ENCODE measurements at places on chromosomes 3 and 15.

DNA sequence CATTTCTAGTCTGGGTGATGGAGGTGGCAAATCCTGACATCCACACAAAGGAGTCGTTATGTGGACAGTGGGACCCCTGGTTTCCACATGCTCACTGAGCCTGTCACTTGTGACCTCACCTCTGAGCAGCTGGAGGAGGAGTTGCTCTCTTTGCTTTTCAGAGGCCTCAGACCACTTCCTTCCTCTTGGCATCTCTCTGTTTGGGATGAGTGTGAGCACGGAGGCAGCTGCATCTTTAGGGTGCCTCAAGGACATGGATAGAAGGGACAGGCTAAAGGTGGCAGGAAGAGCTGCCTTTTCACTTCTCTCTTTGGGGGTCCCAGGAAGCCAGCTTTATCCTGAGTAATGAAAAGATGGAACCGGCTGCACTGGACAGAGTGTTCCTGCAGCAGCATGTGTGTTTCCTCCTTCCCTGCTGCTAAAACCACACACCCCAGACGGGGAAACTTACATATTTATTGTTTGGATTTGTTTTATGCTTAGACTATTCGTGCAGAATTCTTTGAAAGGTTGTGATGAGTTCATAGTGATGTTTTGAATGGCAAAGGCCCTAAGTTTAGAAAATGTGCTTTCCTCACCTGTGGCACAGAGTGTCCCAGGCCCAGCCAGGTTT is 31.8 kb downstream of the GPR171 start:
- no peak for DNase-seq

GRCh38 chr3:11562277-11562881 is 81.3 kb downstream of the VGLL4 start:
- no peak for DNase-seq

DNA sequence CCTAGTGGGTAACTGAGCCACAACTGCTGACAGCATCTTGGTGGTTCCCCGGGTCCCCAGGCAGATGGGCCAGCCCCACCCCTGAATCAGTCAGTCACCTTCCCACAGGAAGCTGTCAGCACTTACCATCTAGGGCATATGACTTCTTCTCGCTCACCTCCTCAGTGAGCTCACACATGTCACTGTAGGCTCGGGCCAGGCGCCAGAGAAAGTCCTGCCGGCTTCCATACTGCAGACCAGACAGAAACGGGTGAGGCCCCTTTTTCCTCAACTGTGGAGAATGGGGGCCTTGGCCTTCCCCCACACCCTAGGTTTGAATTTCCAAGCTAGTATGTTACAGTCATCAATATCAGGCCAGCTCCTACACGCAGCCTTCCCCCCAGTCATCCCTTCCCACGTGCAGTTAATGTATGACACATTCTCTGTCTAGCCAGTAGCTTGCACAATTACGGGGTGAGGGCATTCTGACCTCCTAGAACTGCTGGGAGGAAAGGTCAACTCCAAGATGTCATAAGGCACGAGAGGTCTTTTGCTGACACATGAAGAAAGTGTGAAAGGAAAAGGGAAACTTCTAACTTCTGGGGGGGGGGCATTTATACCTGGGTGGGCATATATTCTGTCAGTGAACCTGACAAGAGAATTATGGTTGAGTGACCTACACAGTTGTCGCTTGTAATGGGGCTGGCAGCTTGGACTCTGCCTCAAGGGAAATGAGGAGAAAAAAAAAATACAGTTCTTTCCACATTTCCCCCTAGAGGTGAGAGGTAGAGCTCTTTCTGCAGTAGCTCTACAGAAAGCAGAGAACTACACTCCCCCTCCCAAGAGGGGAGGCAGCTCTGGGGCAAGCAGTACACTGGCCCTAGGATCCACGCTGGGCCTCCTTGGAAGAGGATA is 10.9 kb downstream of the RMDN3 start:
- no peak for DNase-seq

GRCh38 chr3:50089609-50089945 is 858 bp downstream of the RBM5 start:
- no peak for DNase-seq

DNA sequence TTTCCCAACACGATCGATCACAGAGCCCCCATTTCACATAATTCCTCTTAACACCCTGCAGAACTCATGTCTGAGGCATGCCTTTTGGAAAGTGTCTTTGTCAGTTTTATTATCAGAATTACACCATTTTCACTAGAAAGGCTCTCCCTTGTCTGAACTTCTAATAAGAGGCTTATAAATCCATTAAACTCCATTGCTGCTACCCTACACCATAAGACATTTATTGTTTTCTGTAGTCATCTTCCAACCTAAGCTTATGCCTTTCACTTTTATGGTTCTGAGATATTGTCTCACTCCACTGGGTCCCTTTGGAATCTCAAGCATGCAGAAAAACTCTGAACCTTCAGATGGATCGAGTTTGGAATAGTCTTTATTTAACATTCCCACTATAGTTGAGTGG is 50.2 kb upstream of the TPM1 start:
- no peak for DNase-seq

DNA sequence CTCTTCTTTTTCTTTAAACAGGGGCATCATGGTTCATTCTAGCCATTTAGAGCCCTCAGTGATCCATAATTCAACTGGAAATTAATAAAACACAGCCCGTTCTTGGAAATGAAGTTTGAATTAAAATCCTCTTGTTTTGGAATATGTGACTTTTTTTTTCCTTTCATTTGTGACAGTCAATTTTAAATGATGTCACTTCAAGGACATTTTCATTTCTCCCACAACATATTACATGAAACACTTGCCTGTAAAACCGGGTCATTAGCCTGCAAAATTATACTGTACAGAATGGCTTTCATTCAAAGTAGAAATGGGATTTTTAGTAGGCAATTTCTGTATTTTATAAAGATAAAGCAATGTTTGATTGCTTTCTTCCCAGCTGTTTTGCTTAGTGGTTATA is 789 bp upstream of the SEMA6D start:
- DNase-seq, result no peak

DNA sequence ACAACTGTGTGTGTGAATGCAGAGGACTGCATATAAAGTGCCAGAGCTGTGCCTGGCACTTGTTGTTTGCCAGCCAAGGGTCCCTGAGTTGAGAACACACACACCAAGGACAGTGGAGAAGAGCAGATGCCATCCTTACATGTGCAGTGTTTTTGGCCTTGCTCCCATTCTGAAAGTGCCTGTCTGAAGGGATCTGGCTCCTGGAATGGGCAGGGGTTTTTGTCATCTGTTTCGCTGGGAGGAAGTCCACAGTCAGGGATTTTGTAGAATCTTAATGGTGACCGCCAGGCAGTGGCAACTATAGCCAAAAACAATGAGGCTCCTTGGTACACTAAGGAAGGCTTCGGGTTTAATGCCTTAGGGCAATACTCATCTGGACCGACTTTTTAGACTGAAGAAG is 63.7 kb downstream of the DUT start:
- DNase-seq, result no peak

- no peak for DNase-seq
Observed at GRCh38 chr3:45313743-45314403, 74.5 kb upstream of the LARS2 start.

DNA sequence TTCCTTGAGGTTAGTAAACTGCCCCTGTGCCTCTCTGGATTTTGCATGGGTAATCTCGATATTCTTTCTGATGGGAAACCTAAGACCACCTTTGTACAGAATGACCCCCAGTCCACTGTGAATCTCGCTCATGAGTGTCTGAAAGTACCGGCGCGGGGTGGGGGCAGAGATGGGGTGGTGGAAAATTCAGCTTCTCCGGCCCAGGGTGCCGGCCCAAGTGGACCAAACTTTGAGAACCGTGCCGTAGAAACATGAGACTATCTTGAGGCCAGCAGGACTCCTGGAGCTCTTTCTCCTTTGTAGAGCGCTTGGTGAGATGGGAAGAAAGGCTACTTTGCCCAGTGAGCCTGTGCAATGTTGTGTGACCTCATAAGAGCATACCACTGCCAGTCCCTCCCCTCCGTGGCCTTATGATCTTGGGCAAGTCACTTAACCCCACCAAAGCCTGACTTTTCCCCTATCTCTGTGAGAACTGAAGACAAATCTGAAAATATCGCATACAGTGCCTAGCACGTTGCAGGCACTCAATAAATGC is 40.4 kb upstream of the VEPH1 start:
- no peak for DNase-seq

DNA sequence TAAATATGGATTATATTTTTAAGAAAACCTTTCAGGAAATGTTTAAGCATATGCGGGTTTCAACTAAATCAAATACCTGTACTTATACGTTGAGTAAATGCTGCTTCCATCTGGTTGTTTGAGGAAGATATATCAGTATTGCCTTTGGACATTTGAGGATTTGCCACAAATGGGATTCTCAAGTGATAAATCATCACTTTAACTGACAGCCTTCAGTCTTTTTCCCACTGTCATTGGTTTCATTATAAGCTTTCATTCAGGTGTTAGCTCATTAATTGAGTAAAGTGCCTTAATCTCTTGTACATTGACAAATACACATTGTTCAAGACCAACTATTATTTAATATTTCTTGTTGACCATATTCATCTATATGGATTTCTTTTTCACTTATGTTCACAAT is 217.2 kb downstream of the EDEM1 start:
- DNase-seq, result no peak

GRCh38 chr15:40255033-40255432 is 16.2 kb downstream of the PAK6 start:
- DNase-seq, result no peak

- no peak for DNase-seq
Observed at GRCh38 chr3:110799271-110799670, 272.3 kb upstream of the NECTIN3 start.

GRCh38 chr15:79164043-79164442 is 73.5 kb upstream of the RASGRF1 start:
- no peak for DNase-seq

- DNase-seq, result peak; percentile 88
Observed at GRCh38 chr15:40928821-40929659, at the start of gene DLL4. DLL4 (plus strand) TSS chr15:40929340; CDS start chr15:40929669, 329 bp downstream.

GRCh38 chr3:98109807-98110549 is 20.5 kb upstream of the OR5H1 start:
- DNase-seq, result no peak

- DNase-seq, result no peak
Observed at GRCh38 chr3:76724075-76724474, 315.8 kb upstream of the ROBO2 start.

GRCh38 chr3:59654123-59654479 is 604.3 kb upstream of the CFAP20DC start:
- DNase-seq, result no peak

DNA sequence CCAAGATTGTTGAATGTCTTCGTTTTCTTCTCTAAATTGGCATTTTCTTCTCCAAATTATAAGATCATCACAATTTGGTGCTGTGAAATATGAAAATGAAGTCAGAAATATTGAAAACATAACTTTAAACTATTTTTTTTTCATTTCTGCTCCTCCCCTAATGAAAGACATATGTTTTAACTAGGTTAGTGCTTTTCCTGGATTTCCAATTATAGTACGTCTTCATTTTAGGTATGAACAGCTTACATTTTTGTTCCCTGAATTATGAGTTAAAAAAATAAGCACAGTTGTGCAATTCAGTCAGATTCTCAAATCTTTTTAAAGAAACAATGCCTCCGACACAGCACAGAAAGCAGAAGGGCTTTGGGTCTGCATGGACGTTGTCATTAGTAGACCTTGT is 83.5 kb upstream of the CFAP20DC start:
- DNase-seq, result no peak

DNA sequence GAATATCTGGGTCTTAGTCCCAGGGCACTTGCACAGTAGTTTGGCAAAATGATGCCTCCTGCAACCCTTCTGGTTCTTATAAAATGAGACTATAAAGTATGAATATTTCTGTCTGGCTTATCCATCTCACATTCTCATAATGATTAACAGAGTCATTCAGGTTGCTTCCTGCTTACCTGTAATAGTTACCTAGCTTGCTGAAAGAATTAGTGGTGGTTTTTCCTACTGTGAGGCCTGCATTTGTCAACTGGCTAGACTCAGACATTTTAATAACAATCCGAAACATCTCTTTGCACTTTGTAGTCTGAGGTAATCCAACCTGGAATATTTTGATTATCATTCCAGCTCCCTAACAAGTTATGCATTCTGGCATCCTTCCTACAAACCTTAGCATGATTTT is 75.6 kb upstream of the POU1F1 start:
- DNase-seq, result no peak

DNA sequence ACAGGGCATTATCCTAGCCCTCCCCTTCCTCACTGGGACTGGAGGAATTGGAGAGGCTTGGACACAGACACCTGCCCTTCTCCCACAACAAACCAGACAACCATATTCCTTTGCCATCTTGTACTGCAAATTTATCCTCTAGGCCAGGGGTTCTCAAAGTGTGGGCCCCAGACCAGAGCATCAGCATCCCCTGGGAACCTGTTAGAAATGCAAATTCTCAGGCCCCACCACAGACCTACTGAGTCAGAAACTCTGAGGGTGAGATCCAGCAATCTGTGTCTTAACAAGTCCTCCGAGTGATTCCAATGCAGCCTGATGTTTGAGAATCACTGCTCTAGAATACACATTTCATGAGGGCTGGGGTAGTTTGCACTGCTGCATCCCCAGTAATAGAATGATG is 115.4 kb downstream of the OXNAD1 start:
- no peak for DNase-seq

- no peak for DNase-seq
Observed at GRCh38 chr3:163809540-163809993, 1268.7 kb downstream of the SI start.

GRCh38 chr3:111989061-111989678 is 9.6 kb upstream of the TAGLN3 start:
- DNase-seq, result peak; percentile 75

- DNase-seq, result no peak
Observed at GRCh38 chr3:10380906-10381305, 60.0 kb upstream of the SEC13 start.

GRCh38 chr15:90035095-90035839 is 34.1 kb downstream of the ZNF710 start:
- DNase-seq, result peak; percentile 25

DNA sequence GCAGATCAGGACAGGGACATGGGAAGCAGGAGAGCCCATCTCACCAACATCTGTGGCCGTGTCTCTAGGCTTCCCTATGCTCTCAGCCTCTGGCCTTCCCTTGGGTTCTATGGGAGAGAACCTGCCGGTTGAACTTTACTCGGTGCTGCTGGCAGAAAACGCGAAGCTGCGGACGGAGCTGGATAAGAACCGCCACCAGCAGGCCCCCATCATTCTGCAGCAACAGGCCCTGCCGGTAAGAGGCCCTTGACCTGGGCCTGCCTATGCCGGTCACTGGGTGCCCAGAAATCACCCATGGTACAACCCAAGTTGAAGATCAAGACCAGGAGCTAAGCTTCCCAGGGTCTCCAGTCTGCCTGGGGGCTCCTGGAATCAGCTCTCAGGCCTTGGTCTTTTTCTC is 34.8 kb downstream of the CYP11A1 start:
- no peak for DNase-seq

DNA sequence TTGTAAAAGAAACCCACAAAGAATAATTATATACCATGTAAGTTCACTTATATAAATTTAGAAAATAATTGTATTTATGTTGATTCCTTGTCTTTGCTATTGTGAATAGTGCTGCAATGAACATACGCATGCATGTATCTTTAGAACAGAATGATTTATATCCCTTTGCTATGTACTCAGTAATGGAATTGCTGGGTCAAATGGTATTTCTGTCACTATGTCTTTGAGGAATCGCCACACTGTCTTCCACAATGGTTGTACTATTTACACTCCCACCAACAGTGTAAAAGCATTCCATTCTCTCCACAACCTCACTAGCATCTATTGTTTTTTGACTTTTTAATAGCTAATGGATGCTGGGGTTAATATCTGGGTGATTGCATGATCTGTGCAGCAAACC is 149.4 kb upstream of the CNTN3 start:
- no peak for DNase-seq
